ENCODE measurements at places on chromosomes 1 and 21.

DNA sequence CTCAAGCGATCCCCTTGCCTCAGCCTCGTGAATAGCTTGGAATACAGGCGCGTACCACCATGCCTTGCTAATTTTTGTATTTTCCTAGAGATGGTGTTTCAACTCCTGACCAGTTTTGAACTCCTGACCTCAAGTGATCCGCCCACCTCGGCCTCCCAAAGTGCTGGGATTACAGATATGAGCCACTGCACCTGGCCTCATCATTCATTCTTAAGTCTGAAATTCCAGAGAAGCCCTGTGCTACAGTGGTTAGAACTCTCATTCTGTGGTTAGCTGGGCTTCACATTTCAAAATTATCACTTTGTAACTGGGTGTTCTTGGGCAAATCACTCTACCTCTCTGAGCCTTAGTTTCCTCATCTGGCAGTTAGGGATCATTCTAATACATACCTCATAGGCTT is 86.1 kb upstream of the POU3F1 start:
- DNase-seq = no peak

- no peak for DNase-seq
These were observed 133.4 kb downstream of the PCBP3 start for GRCh38 chr21:45776971-45777370.

DNA sequence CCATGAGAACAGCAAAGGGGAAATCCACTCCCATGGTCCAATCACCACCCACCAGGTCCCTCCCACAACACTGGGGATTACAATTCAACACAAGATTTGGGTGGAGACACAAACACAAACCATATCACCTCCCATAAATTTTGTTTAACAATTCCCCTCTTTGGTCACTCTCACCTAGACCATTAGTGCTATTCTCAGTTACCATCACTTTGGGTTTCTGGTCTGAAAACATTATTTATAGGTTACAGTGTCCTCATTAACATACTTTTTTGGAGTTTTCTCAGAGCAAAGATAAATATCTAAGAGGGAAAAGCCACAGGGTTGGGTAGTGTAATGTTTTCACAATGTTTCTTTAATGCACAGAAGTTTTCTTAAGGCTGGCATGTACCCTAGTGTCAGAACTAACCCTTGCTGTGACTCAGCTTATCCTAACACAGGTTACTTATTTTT is 47.7 kb upstream of the DNAH14 start:
- DNase-seq = no peak

DNA sequence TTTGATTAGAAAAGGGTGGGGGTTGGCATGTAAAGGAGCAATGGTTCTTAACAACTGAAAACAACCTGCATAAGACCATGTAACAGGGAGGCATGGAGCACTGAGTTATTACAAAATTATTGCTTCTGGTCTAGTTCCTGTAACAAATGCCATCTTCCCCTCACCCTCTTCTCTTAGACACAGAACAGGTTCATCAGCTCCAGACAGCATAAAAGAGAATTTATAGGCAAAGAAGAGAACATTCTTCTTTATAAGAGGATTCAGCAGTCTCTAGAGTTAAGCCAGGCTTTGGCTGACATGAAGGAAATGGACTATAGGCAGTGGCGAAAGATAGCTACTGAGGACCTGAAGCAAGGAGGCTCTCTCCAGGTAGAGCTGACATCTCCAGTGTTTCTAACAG is 38.9 kb downstream of the RGSL1 start:
- DNase-seq = no peak

DNA sequence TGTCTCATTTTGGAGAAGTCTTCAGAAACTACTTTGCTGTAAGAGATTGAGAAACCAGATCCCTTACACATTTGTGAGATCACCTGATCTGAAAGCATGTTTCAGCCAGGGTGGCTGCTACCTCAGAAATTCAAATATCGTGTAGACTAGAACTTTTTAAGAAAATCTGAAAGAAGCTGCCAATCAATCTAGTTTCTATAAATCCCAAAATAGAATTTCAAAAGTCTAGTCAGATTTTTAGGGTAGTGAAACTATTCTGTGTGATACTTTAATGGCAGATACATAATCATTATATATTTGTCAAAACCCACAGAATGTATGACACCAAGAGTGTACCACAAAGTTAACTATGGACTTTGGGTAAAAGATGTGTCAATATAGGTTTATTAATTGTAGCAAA is 79.9 kb upstream of the PLPPR5 start:
- DNase-seq = no peak

DNA sequence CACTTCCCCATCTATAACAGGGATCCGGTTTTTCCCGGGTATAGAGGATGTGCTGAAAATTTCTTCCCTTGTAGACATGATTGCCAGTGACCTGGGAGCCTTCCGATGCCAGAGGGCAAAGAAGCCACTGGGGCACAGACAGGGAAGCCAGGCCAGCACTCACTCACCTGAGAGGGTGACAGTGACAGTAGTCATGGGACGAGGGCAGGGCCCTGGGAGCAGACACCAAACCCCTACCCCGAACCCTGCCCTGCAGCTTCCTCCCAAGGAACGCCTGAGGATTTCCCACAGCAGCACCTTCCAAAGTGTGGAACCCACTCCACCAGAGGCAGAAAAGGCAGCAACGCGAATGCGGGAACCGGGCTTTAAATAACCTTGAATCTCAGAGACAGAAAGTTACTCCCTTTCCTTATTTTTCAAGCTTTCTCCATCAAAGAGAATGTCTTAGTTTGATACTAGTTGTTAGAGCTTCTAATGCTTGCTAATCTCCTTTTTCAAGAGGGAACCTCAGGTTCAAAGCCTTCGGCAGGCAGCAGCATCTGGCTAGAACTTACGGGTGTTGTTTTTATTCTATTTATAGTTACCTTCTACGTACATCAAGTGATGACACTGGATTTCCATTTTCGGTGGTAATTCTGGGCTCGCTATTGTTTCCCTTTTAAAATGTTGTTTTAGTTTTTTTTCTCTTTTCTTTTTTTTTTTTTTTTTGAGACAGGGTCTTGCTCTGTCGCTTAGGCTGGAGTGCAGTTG is 2.8 kb downstream of the DDOST start:
- DNase-seq = no peak

DNA sequence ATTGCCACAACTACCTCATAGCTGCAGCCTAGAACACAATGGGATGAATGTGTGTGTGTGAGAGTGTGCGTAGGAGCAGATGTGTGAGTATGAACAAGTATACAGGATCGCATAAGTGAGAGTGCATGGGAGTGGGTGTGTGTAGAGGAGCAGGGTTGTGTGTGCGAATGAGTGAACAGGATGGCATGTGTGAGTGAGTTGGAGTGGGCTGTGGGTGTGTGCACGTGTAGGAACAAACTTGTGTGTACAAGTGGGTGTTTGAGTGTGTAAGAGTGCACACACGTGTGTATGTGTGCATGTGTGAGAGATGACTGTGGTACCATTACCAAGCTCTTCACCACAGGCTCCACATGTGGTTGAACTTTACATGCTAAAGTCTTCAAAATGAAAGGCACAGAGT is 175.4 kb upstream of the EDN2 start:
- no peak for DNase-seq

GRCh38 chr1:72097851-72098570 is 184.3 kb downstream of the NEGR1 start:
- DNase-seq = no peak

All from CD4-positive, alpha-beta T cell treated with Interleukin-17A for 1 hour (primary cell).